GM20000 (cell line): ENCODE measurements at places on chromosomes 7 and 10.

DNA sequence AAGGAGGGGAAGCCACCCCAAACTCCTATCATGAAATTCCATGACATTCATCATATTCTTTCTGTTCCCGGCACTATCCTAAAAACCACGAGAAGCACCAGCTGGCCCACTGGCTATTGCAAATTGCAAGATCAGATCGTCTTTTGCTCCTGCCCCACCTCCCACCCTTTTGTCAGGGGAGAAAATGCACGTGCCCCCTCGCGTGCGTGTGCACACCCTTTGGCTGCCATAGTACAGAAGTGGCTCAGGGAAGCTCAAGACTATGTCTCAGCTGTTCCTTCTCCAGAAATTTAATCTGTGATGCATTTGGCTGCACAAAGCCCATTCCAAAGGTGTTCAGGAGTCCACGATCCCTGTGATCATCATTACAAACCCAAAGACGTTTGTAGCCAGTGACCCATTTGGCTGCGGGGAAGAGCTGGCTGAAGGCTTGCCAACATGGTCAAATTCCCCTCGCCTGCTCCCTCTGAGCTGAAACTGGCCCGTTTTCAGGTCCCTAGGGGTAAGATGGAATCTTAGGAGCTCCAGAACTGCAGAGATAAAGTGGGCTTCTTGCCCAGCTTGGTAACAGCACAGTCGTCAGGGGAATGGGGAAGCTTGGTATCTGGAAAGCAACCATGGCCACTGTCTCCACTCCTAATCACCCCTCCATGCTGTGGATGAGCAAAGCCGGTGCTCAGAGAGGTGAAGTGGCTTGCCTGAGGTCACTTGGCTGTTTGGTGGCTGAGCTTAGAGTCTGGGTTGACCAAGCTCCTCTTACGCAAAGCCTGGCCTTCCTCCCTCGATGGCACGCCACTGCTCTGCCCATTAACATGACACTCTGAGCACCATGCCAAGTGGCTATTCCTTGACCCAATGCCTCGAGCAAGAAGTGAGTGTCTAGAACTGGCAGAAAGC lies 155.4 kb downstream of the NEURL1 start:
- DNase-seq: no peak

DNA sequence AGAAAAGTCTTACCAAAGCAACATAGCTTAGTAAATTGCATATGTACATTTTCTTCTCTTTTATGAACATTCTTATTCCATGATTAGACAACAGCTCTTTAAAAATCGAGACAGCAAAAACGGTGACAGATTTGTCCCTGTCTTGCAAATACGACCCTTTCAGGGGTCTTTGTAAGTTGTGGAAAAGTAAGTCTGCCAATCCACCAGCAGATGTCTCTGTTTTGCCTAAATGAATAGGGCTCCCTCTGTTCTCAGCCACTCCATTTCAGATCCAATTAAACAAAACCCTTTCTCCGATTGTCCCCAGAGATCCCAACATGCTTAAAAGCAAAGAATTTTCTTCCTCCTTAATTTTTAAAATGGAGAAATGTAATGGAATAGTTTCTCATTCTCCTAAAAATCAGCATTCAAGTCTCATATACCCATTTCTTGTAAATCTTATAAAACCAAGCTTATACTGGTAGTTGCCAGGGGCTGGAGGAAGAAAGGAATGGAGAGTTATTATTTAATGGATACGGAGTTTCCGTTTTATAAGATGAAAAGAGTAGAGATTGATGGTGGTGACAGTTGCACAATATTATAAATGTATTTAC lies 61.0 kb upstream of the NFE2L3 start:
- peak; percentile 54 for DNase-seq

- DNase-seq: no peak
Observed at GRCh38 chr10:130370721-130371120, 234.5 kb downstream of the GLRX3 start.

- DNase-seq: no peak
Observed at GRCh38 chr10:97200616-97201015, 14.9 kb upstream of the SLIT1 start.

DNA sequence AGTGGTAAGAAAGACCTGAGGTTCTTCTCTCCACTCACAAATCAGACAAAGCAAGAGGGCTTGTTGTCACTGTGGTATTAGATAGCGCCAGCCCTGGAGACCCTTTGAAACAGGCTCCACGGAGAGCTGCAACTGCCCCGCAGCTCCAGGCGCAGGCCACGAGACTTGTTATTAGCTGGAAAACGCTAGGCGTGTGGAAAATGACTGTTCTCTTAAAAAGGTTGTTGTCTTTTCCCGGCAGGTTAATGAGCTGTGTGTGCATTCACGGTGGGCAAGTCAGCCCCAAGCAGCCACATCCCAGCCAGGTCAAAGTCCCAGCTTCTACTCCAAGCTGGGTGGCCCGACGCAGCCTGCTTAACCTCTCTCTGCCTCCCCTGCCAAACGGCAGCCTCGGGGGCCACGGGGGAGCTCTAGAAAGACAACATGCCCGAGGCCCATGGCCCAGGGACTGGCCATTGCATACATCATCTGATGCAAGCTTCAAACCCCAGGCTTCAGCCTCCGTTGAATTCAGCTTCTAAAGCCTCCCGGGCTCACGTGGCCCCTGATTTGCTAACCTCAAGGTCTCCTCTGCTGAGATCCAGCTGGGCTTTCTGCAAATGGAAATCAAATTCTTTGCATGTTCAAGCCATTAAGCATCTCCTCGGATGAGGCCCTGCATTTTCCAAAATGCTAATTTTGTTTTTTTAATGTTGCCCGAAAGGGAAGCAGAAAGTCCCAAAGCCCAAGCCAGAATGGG lies 61.3 kb upstream of the DNAAF5 start:
- no peak for DNase-seq

DNA sequence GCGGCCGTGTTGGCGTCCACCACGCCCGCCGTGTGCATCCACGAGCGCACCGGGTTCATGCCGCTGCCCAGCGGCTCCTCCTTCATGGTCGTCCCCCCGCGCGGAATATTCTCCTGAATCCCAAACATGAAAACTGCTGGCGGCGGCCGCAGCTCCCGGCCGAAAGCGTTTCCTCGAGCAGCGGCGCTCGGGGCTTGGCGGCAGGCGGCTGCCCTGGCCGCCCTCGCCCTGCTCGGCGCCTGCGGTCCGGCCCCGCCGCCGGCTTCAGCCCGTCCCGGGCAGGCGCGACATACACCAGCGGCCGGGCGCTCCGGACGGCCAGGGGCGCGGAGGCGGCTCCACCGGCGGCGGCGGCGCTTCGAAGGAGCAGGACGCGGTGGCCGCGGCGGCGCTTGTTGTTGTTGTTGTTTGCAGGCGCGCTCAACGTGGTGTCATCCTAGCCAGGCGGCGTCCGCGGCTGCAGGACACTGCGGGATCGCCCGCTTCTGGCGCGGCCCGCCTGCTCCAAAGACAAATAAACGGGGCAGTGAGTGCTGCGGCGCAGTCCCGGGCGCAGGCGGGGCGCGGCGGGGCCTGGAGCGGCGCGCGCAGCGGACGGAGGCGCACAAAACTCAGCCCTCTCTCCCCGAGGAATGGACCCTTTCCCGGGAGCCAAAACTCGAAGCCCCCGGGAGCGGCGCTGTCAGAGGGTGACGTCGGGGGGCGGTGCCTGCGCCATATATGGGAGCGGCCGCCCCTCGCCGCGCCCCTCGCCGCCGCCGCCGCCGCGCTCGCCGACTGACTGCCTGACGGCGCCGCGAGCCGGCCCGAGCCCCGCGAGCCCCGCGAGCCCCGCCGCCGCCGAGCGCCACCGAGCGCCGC lies at the start of gene EBF3:
Gene EBF3 (minus strand): TSS at position 634 of the 861 bp plus-strand sequence. CDS start 506 bp downstream, at position 128.
- peak; percentile 61 for DNase-seq

GRCh38 chr10:1327759-1328158 lies 271.6 kb downstream of the WDR37 start:
- DNase-seq: no peak

DNA sequence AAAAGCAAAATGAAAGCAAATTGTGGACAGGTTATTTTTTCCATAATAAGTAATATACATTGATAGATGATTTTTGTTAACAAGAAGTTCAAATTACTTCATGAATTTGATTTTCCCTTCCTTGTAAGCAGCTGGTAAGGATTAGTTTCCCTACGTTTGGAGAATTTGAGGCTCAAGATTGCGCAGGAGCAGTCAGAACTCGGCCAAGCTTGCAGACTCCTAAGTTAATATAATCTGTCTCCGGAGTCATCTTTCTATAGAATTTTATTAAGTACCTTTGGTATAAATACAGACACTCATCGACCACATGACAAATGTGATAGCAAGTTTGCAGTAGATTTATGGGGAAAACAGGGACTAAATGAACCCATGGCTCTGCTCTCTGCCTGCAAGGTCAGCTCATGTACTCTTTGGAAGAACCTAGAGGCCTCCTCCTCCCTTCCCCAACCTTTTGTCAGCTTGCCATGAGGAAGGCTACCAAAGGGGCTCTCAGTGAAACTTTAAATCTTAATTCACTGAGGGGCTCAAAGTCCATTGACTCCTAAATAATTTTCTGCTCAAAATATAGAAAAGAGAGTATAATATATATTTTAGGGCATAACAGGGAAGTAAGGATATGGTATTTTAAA lies 89.2 kb upstream of the CTTNBP2 start:
- no peak for DNase-seq

DNA sequence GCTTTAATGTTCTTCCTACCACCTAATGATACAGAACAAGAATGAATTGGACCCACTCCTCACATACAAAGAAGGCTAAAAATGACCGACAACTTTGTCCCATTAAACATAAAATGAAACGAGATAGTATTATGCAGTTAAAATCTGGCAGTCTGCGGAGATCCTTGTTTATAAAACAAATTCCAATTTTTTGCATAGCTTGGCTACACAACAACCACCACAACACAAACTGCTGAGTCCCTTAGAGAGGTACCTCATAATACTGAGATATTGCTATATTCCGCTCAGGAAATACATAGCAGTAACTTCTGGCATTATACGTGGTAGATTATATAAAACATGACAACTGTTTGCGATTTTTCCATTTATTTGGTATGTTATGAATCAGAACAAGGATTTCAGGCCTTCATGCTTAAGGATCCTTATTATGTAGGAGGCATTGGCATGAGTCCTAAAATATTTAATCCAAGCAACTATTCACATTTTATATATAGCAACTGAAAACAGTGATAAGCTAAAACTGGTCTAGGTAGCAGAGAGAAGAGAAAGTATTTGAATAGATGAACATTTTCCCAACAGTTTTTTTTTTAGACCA lies 96.0 kb downstream of the ANK3 start:
- no peak for DNase-seq
